ENCODE measurements at places on chromosomes 12 and 14.

DNA sequence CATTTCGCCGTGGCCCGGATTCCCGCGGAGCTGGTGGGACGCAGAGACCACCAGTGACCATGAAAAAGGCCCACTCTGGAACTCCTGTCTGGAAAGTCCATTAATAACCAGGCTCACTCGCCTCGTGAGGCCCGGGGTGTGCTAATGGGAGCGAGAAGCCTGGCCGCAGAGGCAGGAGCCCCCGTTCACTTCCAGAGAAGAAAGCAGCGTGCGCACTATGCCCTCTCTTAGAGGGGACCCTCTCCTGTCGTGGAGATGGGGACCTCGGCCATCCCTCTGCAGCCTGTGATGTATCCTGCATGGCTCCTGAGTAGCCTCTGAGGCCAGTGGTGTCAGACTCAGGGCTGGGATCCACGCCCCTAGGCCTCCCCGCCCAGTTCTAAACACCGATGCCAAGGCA lies 134.1 kb upstream of the VRK1 start:
- peaks cover 8% of the 10 kb centered on the region for H3K27me3 ChIP-seq
- H3K27ac ChIP-seq, result no peak overlapping the region
- no peak for DNase-seq
- no peak overlapping the region for H3K4me3 ChIP-seq

DNA sequence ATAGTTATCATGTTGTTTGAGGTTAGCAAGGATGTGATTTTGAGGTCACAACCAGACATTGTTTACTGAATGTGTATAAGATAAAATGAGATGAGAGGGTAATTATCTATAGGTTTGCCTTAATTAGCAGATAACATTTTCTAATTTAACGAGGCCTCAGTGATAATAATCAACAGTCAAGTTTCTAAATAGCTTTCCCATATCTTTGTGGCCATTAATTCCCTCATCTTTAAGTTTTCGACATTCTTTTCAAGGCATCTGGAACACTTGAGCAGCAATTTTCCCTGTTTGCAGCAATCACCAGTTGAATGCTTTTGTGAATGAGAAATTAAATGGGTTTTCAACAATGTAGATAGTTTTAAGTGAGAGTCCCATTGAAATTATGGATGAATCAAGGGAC lies 304.1 kb downstream of the SYT1 start:
- H3K4me3 ChIP-seq, result no peak overlapping the region
- no peak for DNase-seq
- H3K36me3 ChIP-seq, result no peaks in the 10 kb centered on the region
- no peaks in the 10 kb centered on the region for H3K4me1 ChIP-seq
- H3K27ac ChIP-seq, result no peak overlapping the region

DNA sequence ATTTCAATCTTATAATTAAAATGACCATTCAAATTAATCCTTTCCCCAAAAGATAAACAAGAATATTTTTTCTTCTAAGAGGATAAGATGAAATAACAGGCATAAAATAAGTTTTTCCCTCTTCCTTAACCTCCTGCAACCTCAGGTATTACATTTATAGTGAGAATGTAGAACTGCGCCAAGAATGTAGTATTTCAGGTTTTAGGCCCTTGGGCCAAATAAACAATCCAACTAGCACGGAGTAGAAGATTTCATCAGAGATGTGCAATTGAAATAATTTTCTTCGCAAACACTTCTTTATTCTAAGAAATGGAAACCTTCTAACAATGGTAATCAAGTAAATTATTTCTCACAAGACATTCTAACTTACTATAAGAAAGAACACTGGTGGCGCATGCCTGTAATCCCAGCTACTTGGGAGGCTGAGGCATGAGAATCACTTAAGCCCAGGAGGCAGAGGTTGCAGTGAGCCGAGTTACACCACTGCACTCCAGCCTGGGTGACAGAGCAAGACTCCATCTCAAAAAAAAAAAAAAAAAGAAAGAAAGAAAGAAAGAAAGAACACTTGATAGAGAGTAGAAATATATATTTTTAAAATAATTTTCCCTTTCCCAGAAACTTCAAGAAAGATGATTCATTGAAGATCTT lies 100.8 kb downstream of the TAOK3 start:
- no peak overlapping the region for H3K27ac ChIP-seq
- H3K4me1 ChIP-seq, result no peaks in the 10 kb centered on the region
- no peak for DNase-seq

GRCh38 chr12:65525491-65526141 lies 247.1 kb downstream of the MSRB3 start:
- H3K36me3 ChIP-seq, result no peaks in the 10 kb centered on the region
- no peak overlapping the region for H3K27ac ChIP-seq
- H3K27me3 ChIP-seq, result no peaks in the 10 kb centered on the region
- no peak for DNase-seq
- H3K4me3 ChIP-seq, result no peak overlapping the region

- H3K4me3 ChIP-seq, result no peak overlapping the region
- H3K27me3 ChIP-seq, result no peaks in the 10 kb centered on the region
- no peaks in the 10 kb centered on the region for H3K36me3 ChIP-seq
- no peak for DNase-seq
- peaks cover 22% of the 10 kb centered on the region for H3K4me1 ChIP-seq
Observed at GRCh38 chr14:68510201-68511128, 282.4 kb downstream of the ZFP36L1 start.

DNA sequence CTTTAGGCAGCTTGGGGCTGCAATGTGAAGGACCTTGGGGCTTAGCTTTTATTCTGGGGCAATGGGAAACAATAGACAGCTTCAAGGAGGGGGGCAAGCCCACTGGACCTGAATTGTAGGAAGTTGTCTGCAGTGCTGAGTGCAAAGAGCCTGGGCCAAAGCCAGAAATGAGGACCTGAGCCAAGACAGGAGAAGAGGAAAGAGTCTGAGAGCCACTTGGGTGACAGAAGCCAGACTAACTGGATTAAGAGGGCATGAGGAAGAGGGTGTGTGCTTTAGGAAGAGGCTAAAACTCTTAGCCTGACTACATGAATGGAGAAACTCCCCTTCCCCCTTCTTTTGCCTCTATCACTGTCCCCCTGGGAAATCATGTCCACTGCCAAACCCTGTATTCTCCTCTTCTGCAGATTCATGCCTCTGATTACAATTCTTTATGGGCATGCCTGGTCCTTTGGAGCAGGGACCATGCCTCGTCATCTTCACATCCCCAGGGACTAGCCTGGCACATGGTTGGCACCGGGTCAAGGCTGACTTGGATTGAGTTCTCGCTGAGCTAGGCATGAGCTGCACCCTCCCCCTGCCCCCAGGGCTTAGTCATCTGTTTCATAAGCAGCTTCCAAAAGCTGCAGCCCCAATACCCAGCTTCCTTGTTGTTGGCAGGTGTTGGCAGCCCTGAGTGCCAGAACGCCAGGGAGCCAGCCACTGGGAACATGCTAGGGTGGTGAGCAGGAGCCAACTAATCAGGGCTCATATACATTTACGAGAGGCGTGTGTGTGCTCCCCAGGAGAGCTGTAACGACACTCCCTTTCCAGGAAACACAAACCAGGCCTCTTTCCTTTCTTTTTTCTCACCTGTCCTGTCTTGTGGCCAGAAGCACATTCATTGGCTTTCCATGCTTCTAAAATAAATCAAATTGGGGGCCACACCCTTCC lies 27.7 kb upstream of the JDP2 start:
- no peak for DNase-seq
- no peak overlapping the region for H3K4me3 ChIP-seq
- no peaks in the 10 kb centered on the region for H3K27me3 ChIP-seq
- H3K36me3 ChIP-seq, result no peaks in the 10 kb centered on the region
- H3K27ac ChIP-seq, result no peak overlapping the region
- no peaks in the 10 kb centered on the region for H3K4me1 ChIP-seq

DNA sequence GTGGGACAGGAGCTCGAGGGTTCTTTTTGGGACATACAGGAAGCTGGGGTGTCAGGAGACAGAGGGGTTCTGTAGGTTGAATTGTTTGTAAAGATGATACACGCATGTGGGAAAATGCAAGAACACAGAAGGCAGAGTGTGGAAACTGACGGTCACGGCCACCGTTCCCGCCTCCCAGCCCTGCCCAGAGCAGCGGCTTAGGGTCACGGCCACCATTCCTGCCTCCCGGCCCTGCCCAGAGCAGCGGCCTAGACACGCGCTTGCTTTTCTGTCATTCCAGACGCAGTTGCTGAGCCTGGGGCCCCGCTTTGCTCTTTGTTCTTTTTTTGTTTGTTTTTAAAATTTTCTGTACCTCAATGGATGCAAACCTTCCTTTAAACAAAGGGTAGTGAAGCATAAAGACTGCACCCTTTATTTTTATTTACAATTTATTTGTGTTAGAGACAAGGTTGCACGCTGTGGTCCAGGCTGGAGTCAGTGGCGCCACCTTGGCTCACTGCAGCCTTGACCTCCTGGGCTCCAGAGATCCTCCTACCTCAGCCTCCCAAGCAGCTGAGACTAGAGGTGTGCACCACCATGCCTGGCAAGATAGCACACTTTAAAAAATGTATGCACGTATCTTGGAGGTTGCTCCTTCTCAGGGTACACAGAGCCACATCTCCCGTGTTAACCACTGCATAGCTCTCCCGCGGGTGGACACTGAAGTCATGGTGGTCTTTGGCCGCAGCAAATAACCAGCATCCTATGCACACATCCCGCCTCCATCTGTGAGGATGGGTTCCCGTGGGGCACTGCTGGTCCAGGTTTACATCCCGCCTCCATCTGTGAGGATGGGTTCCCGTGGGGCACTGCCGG lies 142.3 kb downstream of the ADGRD1 start:
- no peaks in the 10 kb centered on the region for H3K36me3 ChIP-seq
- H3K4me3 ChIP-seq, result no peak overlapping the region
- H3K27ac ChIP-seq, result no peak overlapping the region
- H3K4me1 ChIP-seq, result no peaks in the 10 kb centered on the region
- DNase-seq, result no peak
- peaks cover 15% of the 10 kb centered on the region for H3K27me3 ChIP-seq

- no peak overlapping the region for H3K4me3 ChIP-seq
- DNase-seq, result no peak
- H3K36me3 ChIP-seq, result no peaks in the 10 kb centered on the region
- H3K4me1 ChIP-seq, result peaks cover 12% of the 10 kb centered on the region
- no peak overlapping the region for H3K27ac ChIP-seq
- no peaks in the 10 kb centered on the region for H3K27me3 ChIP-seq
Observed at GRCh38 chr14:75311356-75311755, 32.7 kb downstream of the FOS start.

DNA sequence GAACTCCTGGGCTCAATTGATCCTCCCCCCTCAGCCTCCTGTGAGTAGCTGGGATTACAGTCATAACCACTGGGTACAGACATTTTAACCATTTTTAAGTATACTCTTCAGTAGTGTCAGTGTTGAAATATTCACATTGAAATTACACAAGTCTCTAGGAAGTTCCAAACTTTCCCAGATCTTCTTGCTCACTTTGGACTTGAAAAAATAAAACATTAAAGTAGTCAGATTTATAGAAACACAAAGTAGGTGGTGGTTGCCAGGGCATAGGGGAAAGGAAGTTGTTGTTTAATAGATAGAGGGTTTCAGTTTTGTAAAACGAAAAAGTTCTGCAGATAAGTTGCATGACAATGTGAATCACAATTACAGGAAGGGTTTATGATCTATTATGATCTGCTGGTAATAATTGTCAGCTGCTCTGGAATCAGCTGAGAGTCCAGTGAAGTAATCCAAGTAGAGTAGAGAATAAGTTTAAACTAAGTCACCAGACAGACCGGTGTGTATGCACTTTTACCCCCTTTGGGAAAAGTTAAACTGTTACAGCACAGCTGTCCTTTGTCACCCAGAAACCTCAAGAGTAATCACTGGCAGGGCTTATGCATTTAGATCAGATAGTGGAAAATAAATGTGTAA lies 27.4 kb downstream of the PCNX1 start:
- no peak overlapping the region for H3K4me3 ChIP-seq
- no peak overlapping the region for H3K27ac ChIP-seq
- no peaks in the 10 kb centered on the region for H3K36me3 ChIP-seq
- H3K27me3 ChIP-seq, result no peaks in the 10 kb centered on the region
- peaks cover 2% of the 10 kb centered on the region for H3K4me1 ChIP-seq

- no peak overlapping the region for H3K4me3 ChIP-seq
- peaks cover 13% of the 10 kb centered on the region for H3K36me3 ChIP-seq
- DNase-seq, result no peak
- no peak overlapping the region for H3K27ac ChIP-seq
Observed at GRCh38 chr14:104157016-104157928, 18.9 kb downstream of the KIF26A start.

DNA sequence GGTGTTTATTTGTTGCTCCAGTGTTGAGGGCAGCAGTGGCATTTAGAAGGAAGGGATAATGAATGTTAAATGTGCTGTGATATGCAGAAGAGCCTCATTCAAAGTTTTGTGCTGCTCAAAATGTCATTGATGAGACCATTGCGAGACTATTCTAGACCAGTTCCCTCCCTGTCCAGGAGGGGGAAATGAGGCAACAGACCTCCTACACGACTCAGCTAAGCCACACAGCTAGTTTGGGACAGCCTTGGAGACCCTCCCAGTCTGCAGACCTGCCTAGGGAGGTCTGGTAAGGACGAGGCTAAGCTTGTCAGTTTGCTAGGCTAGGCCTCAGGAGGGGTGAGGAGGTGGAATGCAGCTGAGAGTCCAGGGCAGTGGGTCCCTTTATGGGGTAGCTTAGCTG lies 116.0 kb downstream of the NRXN3 start:
- H3K27ac ChIP-seq, result no peak overlapping the region
- H3K4me1 ChIP-seq, result no peaks in the 10 kb centered on the region

DNA sequence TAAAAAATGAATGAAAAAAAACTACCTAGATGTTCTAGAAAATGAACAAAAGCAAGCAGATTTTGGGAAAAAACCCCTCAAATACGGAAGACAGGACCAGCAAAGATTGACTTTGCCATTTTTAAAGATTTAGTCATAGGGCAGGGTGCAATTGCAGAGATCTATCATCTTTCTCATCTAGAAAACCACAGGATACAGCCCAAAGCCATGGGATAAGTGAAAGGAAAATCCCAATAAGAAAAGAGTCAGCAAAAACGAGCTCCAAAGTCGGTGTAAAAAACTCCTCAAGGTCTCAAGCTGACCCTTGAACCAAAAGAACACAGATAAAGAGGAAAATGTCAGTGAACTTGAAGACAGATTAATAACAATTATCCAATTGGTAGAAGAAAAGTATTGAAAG lies 28.0 kb downstream of the CEP290 start:
- no peaks in the 10 kb centered on the region for H3K4me1 ChIP-seq
- DNase-seq, result no peak
- no peaks in the 10 kb centered on the region for H3K27me3 ChIP-seq
- H3K27ac ChIP-seq, result no peak overlapping the region

- no peaks in the 10 kb centered on the region for H3K27me3 ChIP-seq
- peaks cover 1% of the 10 kb centered on the region for H3K4me1 ChIP-seq
- no peak overlapping the region for H3K4me3 ChIP-seq
Observed at GRCh38 chr14:74846168-74846567, 29.8 kb downstream of the PROX2 start.

Data from neuronal stem cell (in vitro differentiated cells).